ENCODE measurements at places on chromosomes 2 and 18. TPM values are rescaled to one million over a fixed set of nuclear protein-coding genes. Genes with fewer than 3 reads are reported as not detected.

DNA sequence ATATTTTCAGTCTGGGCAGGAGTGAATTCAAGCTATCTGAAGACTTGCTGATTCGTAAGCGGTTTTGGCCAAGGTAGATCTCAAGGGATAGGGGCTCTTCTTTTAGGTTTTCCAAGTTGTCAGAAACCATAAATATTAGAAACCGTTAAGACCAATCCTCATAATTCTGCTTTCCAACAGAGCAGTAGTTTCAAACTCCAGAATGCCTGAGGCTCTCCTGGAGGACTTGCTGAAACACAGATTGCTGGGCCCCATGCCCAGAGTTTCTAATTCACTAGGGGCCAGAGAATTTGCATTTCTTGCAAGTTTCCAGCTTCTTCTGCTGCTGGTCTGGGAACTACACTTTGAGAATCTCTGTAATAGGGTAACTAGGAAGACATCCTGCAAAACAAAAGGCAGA is 1855.7 kb upstream of the CELF4 start:
- no peak for DNase-seq

GRCh38 chr18:21684731-21685130 is 19.8 kb downstream of the ABHD3 start:
- no peak for DNase-seq

GRCh38 chr2:63827749-63828148 is 13.9 kb upstream of the UGP2 start:
- DNase-seq: no peak

DNA sequence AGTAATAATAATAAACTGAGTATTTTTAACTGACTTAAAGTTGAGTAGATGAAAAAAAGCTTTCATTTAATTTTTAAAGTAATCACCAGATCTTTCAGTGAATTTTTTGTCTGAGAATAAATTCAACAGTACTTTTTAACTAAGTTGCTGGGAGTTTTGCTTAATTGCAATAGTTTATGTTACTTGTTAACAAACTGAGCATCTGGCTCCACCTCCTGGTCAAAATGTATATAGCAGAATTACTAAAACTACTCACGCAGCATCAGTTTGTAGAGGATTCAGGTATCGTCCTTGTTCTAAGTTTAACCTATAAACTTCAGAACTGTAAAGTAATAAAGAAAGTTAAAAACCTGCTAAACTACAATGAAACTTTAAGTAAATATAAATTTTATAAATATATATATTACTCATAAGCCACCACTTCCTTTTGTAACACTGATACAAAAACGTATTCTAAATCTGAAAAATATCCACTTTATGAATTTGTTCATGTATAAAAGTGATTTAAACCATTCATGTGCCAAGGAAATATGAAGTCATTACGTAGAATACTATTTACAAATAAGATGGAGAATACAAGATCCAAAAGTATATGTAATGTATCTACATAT is 21.3 kb downstream of the NOL10 start:
- DNase-seq: no peak

GRCh38 chr2:123500988-123501387 is 524.1 kb upstream of the CNTNAP5 start:
- no peak for DNase-seq

GRCh38 chr2:37781028-37781427 is 109.6 kb upstream of the CDC42EP3 start:
- DNase-seq: no peak

CD302 gene
- 3.1 TPM for polyA plus RNA-seq

ARHGAP28 gene
- polyA plus RNA-seq: 0.65 TPM

- no peak for DNase-seq
Measured at GRCh38 chr2:105951384-105951694, 206.6 kb downstream of the NCK2 start.

DNA sequence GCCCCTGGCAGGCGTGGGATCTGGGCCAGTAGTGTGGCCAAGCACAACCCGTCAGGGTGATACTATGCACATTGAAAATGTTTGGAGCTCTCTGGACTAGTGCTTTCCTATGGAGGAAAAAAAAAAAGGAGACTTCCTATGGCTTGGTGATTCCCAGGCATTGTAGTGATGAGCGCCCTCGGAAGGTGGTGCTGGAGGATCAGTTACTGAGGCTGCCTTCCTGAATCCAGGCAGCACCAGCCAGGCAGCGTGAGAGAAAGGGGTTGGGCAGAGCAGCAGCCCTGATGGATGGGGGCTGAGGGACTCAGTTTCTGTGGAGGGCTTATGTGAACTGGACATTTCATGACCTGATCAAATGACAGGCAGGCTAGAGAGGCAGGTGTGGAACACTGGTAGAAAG is 70.9 kb downstream of the CHRNA1 start:
- no peak for DNase-seq

- no peak for DNase-seq
Measured at GRCh38 chr18:1050012-1050657, 145.5 kb downstream of the ADCYAP1 start.

DNA sequence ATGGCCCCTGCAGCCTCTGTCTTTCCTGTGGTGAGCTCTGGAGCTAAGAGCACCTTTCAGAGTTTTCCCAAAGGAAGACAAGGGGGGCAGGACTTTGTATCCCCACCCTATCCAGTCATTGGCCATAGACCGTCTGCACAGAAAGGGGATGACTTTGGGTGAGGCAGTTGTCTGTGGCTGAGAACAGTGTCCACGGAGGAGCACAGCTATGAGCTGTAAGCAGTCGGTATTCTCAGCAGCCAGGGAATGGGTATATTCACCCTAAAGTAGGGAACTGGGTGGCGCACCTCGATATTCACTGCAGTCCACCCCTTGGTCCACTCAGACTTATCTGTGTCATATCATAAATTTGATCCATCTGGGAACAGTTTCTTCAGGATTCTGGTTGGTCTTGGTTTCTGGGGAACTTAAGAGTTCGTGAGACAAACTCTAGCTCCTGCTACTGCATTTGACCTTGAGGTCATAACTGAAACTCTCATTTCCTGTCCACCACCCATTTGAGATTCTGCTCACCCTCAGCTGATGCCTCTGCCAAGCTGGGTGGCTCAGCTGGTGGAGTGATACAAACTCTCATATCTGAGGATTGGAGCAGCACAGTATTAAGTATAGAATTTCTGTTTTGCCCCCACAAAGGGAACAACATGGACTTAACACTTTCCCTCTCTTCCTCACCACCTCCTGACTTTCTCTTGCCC is 45.2 kb upstream of the SCG2 start:
- DNase-seq: no peak

GRCh38 chr2:97997784-97998392 is 2.1 kb upstream of the TMEM131 start:
- DNase-seq: no peak

LPIN1 gene
- polyA plus RNA-seq: 82.0 TPM

Measured in psoas muscle (tissue), 8 donors.